Muscle of back (tissue), 13 donors: ENCODE measurements at places on chromosomes 11 and 22.
A peak's percentile ranks its signal among the peaks of the same experiment; 100 is the strongest.

DNA sequence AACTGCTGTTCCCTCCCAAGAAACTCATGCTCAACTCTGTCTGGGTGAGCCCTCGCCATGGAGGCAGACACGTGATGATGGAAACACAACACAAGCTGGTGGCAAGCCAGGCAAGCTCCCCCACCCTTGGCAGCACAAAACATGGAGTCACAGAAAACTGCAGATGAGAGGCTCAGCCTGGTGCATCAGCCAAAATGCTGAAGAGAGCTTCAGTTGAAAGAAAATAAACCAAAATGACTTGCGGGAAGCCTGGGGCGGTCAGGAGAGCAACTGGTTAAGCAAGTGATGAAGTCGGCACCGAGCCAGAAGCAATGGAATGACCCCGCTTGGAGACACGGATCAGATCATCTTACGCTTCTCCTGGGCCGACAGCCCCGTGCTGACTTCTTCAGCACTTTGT lies 68.3 kb downstream of the C11orf58 start:
- DNase-seq: peak; percentile 63

DNA sequence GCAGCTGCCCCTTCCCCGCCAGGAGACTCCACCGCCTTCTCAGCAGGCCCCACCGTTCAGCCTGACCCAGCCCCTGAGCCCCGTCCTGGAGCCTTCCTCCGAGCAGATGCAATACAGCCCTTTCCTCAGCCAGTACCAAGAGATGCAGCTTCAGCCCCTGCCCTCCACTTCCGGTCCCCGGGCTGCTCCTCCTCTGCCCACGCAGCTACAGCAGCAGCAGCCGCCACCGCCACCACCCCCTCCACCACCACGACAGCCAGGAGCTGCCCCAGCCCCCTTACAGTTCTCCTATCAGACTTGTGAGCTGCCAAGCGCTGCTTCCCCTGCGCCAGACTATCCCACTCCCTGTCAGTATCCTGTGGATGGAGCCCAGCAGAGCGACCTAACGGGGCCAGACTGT lies 42.6 kb downstream of the PPP2R1B start:
- DNase-seq: no peak

DNA sequence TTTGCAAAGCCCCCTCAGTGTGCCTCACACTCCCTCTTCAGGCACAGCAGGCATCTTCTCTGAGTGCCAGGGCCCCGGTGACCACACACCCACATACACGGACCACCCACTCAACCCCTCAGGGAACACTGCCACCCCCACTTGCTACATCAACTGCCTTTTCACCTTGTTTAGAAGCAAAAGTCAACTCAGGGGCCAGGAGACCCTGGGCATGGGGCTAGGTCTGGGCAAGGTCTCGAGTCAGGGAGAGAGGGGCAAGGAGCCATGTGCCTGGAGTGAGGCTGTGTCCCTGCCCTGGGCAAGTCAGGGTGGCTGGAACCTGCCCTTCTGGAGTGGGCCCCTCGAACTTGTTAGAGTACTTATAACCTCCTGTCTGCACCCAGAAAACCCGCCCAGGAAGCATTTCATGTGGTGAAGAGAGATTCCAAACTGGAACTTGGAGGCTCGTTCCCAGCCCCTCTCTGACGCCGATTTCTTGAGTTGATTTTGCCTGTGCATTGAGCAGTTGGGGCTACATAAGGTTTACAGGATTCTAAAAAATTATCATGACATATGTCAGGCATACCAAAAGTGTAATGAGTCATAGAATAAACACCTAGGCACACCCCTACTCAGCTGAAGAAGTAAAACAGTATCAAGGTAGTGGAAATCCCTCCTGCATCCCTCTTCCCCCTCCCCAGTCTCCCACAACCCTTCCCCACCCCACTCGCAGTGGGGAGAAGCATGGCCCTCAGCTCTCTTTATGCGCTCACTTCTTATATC lies 74.3 kb downstream of the MYEOV start:
- DNase-seq: no peak

GRCh38 chr22:32823024-32823730 lies 21.7 kb downstream of the TIMP3 start:
- DNase-seq: no peak

- DNase-seq: peak; percentile 74
These were observed 96.1 kb upstream of the THY1 start for GRCh38 chr11:119518746-119519730.

DNA sequence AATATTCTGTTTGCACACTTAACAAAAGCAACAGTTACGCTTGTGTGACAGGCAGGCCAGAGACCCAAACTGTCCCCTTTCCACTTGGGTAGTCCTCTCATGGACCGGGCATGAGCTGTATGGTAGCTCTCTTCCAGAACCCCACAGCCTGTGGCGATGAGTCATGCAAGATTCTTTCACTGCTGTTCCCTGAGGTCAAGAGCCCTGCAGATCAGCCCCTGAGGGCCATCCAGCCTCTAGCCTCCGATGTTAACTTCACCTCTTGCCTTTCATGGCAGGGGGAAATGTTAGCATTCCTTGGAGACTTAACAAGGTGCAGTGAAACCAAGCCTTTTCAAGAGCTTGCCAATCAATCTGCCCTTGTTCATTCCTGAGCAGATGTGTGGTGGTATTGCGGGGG lies 63.2 kb upstream of the DEUP1 start:
- DNase-seq: no peak

GRCh38 chr11:27029966-27030365 lies 10.6 kb upstream of the BBOX1 start:
- peak; percentile 74 for DNase-seq

DNA sequence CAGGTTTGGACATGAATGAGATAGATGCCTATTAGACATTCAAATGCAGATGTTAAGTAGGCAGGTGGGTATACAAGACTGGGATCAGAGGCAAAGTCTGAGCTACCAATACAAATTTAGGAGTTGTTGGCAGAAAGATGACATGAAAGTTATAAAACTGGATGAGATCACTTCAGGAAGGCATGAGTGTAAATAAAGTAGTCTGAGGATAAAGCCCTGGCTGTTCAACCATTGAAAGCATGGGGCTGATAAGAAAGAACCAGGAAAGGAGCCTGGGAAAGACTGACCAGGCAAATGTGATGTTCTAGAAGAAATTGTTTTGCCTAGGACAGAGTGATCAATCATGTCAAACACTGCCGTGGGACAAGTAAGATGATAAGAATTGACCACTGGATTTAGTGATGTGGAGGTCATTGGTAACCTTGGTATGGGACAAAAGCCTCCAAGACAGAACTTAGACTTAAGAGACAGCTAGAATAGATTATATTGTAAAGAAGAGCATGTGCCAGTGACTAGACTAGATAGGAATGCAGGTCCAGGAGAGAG lies 98.5 kb downstream of the EHF start:
- no peak for DNase-seq

DNA sequence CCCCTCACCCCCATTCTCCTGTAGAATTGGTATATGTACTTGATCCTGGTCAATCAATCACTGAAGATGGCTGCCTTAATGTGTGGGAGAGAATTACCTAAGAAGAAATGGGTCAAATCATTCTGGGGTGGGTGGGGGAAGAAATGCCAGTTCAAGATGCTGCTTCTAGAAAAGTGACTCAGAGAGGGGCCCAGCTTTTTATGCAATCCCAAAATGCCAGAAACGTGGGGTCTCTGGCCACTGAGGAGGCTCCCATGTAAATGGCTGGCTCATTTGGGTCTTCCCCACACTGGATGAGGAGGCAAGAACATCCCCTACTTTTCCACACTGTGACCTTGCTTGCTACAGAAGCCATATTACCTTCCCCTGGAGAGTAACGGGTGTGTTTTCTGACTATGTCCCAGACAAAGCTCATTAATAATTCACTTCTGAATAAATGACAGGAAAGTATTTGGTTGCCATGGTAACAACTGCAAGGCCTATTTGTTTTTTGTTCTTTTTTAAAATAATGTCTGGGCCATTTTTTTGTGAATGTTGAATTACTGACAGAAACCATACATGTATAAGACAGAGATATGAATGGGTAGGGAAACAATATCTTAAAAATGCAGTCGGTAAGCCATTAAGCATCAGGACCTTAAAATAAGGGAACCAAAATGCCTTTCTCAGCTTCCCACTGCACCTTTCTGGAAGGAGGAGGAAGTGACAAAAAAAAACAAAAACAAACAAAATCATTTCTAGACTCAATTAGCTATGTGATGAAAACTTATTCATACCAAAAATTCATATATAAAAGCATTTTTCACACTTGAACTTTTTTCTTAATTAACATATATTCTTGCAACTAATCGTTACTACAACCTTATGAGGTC lies 32.0 kb downstream of the SLC1A2 start:
- DNase-seq: no peak

GRCh38 chr22:37072673-37073072 lies 21.1 kb downstream of the KCTD17 start:
- DNase-seq: no peak

- DNase-seq: no peak
These were observed 537.9 kb upstream of the FAT3 start for GRCh38 chr11:91686700-91687099.

- no peak for DNase-seq
These were observed 112.7 kb downstream of the MORC2 start for GRCh38 chr22:30855677-30856518.

- peak; percentile 87 for DNase-seq
These were observed 10.8 kb upstream of the CCDC86 start for GRCh38 chr11:60831143-60831500.

GRCh38 chr22:41690476-41690875 lies 1.8 kb upstream of the SNU13 start:
- DNase-seq: no peak

GRCh38 chr22:24695561-24696511 lies 78.7 kb downstream of the PIWIL3 start:
- peak; percentile 41 for DNase-seq

DNA sequence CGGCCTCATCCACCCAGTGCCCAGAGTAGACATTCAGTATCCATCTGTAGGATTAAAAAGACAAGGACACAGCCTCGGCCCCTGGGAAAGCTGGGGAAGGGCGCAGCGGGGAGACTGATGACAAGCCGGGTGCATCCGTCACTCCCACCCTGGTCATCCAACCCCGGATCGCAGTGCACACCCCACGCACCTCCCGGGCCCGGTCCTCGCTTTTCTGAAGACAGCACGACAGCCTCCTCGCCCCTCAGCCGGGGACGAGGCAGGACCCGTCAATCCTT lies 1.1 kb downstream of the FCHSD2 start:
- no peak for DNase-seq
